ENCODE measurements at places on chromosomes 12 and 14.

DNA sequence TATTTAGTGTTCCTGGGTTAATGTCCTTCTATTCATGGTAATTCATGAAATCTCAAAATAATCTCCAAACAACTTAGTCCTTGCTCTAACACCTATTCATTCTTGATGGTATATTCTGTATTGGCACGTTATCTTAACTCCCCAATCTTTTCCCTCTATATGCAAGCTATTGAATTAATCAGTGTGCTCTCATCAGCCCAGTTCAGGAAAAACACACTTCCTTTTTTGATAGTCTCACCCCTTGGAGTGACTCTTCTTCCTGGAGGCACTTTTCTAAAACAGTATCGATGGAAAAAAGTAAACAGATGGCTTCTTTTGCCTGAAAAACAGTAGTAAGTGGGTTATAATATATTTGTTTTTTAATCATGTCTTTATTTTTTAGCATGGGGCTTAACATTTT is 28.6 kb downstream of the TULP3 start:
- DNase-seq = no peak

GRCh38 chr14:59130462-59130861 is 58.0 kb upstream of the DAAM1 start:
- no peak for DNase-seq

GRCh38 chr14:65301862-65302539 is 110.5 kb upstream of the FUT8 start:
- no peak for DNase-seq

DNA sequence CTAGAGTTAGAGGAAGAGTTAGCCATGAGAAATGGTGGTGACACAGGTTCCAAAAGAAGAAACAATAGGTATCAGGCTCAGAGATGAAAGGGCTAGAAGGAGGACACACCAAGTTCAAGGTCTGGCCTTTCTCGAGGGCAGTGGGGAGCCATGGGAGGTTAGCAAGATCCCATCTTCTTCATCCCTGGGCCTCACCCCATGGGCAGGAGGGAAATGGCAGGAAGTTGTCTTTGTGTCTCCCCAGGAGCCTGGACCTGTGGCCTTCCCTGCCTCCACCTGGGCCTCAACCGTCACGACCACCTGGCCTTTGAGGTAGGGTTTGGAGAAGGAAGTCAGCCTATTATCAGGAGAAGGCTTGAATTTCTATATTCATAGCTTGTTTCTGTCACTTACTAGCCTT is 5.8 kb upstream of the AQP2 start:
- DNase-seq = no peak

DNA sequence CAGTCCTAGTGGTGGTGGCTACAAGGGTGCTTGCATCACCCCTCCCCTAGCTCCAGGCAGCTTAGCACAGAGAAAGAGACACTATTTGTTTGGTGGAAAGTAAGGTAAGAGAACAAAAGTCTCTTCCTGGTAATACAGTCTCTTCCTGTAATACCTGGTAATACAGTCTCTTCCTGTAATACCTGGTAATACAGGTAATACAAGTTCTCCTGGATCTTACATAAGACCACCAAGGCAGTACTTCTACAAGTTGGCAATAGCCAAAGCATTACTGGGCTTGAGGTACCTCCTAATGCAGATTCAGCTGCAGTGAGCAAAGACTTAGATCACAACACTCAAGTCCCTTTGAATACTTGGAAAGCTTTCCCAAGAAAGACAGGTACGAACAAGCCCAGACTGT is 77.0 kb downstream of the CATSPERB start:
- no peak for DNase-seq

GRCh38 chr12:87160848-87161601 is 868.2 kb downstream of the C12orf50 start:
- no peak for DNase-seq

DNA sequence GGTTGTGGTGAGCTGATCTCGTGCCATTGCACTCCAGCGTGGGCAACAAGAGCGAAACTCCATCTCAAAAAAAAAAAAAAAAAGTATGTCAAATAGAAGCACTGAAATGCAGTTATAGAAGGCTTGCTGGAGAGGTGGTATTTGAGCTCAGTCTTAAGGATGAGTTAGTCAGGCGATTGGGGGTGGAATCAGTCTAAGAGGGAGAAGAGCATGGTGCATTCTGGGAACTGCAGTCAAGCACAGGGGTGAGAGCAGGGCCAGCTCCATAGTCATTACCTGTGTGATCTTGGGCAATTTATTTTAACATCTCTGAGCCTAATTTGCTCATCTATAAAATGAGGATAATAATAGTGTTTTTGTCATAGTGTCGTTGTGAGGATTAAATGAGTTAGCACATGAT is 5.9 kb upstream of the GNB3 start:
- no peak for DNase-seq

DNA sequence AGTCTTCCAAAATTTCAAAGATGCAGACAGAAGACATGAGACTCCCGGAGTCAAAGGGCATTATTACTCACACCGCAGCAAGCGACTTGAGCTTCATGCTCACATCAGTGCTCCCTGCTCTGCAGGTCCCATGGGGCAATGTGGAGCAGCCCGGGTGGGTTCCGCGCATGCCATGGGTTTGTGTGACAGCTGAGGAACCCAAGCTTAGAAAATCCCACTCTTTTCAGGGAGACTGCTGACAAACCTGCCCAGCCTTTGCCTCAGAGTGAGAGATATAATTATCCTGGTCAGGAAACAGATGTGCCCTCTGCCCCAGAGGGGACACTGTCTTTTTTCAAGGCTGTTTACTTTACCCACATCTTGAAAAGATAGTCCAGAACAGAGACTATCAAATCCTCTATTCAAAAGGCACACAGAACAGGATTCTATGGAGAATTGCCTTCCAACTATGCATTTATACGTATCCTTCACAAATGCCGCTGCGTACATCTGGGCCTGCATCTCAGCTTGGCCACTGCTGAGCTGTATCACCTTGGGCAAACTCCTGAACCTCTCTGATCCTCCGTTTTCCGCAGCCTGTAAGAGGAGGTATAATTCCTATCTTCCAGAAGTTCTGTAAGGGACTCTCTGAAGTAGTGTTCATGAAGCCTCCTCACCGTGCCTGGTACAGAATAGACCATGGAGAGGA is 16.0 kb downstream of the C14orf132 start:
- no peak for DNase-seq

- no peak for DNase-seq
Measured at GRCh38 chr14:55065411-55065810, 14.0 kb downstream of the MAPK1IP1L start.

GRCh38 chr14:71967704-71968103 is 35.5 kb downstream of the RGS6 start:
- DNase-seq = no peak

GRCh38 chr12:121331248-121331647 is 21.0 kb downstream of the ANAPC5 start:
- DNase-seq = no peak

DNA sequence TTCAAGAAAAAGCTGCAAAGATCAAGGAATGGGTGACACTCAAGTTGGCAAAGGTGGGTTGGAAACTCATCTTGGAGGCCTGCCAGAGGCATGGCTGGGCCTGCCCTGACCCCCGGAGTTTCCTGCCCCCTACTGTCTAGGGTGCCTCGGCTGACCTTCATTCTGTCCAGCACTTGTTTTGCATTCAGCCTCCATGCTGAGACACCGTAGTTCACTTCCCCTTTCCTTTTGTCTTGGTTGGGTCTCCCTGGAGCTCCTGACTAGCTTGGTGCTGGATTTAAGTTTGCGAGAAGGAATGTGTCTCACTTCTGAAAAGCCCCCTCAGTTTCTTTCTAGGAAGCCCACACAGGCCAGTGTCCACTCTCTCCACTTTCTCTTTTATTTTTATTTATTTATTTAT is 26.5 kb downstream of the PLEKHH1 start:
- no peak for DNase-seq

GRCh38 chr12:43115441-43116160 is 436.4 kb downstream of the ADAMTS20 start:
- DNase-seq = no peak

DNA sequence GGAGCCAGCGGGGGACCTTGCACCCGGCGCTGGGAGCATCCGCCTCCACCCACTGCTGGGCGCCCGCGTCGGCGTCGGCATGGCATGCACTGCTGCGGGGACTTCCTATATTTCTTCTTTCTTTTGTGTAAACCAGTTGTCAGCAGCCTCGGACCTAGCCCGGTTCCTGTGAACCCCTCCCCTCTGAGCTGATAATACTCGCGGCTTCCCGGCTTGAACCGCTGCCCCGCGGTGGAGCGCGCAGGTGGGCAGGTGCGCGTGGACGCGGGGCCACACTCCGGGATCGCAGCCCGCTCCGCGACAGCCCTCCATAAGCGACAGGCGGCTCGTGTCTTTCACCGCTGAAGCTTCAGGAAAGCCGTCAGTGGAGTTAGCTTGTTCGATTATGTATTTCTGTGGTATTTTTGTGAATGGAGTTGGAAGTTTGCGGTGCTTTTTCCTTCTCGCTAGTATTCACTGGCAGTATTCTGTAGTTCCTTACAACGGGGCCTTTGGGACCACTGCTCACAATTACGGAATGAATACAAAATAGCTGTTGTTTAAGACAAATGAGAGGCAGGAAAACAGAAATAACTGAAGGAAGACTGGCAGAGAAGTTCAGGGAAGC is 870 bp downstream of the BMAL2 start:
- peak; percentile 6 for DNase-seq

DNA sequence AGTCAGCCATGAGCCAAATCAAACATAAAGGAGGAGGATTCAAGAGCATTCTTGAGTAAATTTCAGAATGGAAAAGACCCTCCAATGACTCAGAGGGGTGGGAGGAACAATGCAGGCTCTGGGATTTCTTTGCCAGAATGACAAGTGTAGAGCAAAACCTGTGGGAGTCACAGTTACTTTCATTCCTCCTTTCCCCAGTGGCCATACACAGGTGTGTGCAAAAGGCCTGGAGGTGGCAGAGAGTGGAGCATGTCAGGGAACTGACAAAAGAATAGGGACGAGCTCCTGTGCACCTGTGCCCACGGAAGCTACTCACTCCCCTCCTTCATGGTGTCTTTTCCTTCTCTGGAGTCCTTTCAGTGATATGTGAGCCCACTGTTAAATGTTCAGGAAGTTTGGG is 9.4 kb upstream of the CIPC start:
- DNase-seq = no peak

Data from CD4-positive, alpha-beta T cell treated with Interleukin-15 for 4 hours (primary cell).